ENCODE measurements at places on chromosomes 6 and 20. TPM values are rescaled to one million over a fixed set of nuclear protein-coding genes. Genes with fewer than 3 reads are reported as not detected.

Gene ADTRP
- 2.2 TPM for total RNA-seq

Gene BMP7
- total RNA-seq: not detected

Gene SLPI
- total RNA-seq: 2.8 TPM

Gene VNN1
- not detected for total RNA-seq

Gene GNAS-AS1
- total RNA-seq: 0.43 TPM

Gene HSPA1L
- 1.7 TPM for total RNA-seq

Gene COX4I2
- total RNA-seq: not detected

Gene ACTL10
- total RNA-seq: 1.9 TPM

Gene FILIP1
- total RNA-seq: 0.52 TPM

Data from bronchial smooth muscle cell (primary cell).